ENCODE measurements at places on chromosomes 2 and 18.

- no peak for DNase-seq
Measured at GRCh38 chr2:60317844-60318243, 235.6 kb downstream of the BCL11A start.

- DNase-seq = no peak
Measured at GRCh38 chr2:113133704-113134598, 6.6 kb downstream of the IL1RN start.

GRCh38 chr18:38466426-38466825 is 900.8 kb upstream of the CELF4 start:
- no peak for DNase-seq

DNA sequence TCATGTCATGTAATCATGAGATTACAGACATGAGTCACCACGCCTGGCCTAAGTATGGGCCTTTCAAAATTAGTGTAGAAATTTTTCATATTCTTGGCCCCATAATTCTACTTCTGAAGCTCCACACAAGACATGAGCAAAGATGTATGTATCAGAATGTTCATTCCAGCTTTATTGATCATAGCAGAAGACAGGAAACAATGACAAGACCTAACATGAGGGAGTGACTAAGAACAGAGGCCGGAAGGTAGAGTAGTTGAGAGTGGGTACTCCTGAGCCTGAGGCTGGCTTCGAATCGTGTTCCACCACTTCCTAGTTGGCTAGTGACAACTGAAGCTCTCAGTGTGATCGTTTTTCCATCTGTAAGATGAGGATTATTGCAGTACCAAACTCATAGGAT is 89.3 kb downstream of the ARMC9 start:
- DNase-seq = no peak

DNA sequence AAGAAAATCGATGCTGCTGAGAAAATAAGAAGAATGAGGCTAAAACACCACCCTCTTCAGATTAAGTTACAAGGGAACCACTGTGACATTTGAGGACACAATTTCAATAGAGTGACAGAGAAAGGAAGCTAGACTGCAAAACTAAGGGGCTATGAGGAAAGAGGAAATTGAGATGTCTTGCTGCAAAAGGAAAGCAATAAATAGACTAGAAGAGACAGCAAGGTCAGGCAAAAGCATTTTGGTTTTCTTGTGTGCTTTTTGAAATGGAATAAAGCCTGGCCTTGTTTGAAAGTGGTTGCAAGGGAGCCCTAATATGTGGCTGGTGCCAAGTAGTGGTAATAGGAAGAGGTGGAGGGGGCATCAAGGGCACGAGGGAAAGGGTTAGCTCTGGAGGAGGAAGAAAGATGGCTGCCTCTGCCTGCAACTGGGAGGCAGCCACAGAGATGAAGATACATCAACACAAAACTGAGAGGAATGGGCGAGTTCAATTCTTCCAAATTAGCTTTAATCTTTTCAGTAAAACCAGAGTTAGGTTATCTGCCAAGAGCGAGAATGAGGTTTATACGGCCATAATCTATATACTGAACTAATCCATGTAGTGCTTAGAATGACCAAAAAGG is 1.2 kb upstream of the MRO start:
- no peak for DNase-seq

- no peak for DNase-seq
Measured at GRCh38 chr18:35278969-35279368, 11.1 kb downstream of the ZSCAN30 start.

- DNase-seq = no peak
Measured at GRCh38 chr2:69340101-69340775, 46.8 kb downstream of the GFPT1 start.

DNA sequence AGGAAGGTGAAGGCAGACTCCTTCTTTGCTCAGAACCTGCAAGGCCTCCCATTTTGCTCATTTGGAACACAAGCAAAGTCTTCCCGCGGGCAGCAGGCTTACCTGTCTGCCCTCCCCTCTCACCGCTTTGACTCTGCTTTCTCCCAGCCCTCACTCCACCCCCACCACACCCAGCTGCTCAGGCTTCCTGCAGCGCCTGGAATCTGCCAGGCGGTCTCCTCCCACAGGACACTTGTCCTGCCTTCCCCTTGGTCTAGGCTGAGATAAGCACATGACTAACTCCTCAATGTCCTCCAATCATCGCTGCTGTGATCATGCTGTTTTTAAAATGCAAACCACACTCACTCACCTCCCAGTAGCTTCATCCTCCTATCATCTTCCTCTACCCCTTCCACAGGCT is 430.0 kb downstream of the ZNF516 start:
- no peak for DNase-seq

DNA sequence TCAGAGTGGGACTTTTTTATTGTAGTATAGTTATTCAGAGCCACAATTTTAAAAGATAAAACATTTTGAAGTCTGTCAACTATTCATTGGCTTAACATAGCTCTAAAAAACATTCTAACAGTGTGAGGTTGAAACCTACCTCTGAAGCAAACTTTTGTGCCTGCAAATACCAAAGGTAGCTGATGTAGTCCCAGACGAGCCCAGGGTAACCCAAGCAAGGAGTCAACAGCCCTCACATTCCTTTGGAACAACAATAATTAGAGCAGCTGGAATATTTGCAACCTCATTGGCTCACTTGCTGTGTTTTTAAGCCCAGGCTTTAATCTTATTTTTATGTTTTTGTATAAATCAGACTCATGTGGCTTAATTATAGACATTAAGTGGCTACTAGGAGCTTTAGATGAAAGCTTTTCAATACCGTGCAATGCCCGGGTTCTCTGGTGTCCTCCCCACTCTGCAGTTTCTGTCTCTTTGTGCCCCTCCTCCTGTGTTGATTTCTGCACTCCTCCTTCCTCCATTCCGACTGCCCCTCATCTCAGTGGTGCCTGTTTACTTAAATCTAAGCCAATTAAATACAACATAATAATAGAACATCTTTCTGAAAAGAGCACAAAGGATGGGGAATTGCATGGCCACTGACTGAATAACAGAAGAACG is 157.9 kb upstream of the UNC80 start:
- DNase-seq = no peak

GRCh38 chr2:126849991-126850535 is 48.6 kb upstream of the TEX51 start:
- no peak for DNase-seq

DNA sequence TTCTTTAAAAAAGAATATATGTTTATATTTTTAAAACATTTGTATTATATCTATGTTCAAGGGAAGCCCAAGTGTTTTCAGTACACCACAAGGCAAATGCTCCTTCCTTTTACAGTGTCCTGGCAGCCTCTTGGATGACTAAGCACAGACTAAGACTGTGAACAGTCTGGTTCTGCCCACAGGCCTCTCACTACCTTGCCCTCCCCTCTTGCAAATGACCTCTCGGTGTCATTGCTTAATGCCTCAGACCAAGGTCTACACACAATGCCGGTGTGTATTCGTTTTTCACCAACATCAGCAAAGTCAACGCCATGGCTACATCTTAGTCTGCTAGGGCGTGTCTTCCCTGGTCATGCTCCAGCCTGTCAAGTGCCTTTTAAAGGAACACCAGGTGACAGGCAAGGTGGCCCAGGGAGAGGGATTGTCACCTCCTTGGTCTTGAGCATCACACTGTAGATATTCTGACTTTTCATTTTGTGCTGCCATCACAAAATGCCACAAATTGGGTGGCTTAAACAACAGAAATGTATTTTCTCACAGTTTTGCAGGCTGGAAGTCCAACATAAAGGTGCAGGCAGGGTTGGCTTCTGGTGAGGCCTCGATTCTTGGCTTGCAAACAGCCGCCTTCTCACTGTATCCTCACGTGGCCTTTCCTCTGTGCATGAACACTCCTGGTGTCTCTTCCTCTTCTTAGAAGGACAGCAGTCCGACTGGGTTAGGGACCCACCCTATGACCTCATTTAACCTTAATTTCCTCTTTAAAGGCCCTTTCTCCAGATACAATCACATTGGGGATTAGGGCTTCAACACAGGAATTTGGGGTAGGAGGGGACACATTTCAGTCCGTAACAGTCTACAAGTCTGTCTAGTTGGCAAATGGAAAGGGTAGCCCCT is 266.5 kb downstream of the KLHL29 start:
- DNase-seq = no peak

- no peak for DNase-seq
Measured at GRCh38 chr2:106575955-106576354, 88.8 kb downstream of the CD8B2 start.

DNA sequence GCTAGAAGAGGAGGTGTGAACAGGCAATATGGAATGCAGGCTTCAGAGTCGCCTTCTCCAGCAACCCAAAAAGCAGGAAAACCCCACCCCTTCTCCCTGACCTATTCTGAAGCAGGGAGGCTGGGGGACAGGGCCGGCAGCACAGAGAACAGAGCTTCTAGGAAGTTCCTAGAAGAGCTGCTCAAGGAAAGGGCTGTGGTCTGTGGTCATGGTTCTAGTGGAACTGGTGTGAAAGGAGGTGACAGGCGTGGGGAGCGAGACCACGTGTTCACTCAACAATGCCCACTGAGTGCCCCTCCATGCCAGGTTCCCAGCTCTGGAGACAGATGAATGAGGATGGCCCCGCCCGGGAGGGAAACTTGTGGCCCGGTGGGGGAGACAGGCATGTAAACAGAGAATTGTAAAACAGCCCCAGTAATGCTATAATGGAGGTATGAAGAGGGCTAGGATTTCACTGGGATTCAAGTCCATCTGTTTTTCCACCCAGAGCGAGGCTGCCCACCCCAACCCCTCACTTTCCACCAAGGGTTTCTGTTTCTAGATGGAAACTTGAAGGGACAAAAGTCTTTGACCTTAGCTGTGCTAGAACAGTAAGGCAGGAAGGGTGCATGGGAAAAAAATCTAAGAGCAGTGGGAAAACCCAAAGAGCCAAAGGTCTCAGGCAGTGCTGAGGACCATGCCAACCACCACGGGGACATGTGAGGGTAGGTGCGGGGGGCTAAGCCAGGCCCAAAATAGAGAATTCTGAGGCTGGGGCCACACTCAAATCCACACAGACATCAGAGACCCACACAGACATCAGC is 71.8 kb downstream of the TNS1 start:
- DNase-seq = no peak

DNA sequence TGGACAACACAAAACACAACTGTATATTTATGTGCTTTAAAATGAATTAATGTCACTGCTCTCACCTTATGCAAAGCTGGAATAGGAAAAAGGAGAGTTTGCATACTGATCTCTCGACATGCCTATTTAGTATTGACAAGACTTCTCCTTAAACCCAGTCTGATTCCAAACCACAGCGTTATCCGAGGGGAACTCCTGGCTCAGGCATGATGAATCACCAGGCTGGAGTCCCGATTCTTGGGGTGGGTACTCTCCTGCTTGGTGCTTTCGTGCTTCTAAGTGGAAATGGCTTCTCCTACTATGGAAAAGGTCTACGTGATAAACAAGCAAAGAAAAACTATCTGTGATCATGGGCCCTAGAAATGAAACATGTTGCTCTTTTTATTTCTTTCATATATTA is 88.9 kb upstream of the SLC35G4 start:
- no peak for DNase-seq

DNA sequence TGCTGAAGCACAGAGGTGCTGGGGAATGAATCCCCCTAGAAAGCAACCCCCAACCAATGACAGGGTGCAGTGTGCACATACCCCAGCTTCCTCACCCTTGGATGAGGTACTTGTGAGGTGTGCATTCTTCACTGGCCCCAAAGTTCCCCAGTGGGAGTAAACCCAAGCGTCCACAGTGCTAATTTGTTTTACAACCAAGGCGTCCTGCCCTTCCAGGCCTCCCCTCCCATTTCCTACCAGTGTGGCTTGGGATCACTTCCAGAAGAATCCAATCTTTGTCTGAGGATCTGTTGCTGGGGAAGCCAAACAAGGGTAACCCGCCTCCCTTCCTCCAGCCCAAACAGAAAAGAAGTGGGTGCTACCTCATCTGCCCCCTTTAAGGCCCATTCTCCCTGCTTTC is 40.3 kb upstream of the TEX51 start:
- no peak for DNase-seq

DNA sequence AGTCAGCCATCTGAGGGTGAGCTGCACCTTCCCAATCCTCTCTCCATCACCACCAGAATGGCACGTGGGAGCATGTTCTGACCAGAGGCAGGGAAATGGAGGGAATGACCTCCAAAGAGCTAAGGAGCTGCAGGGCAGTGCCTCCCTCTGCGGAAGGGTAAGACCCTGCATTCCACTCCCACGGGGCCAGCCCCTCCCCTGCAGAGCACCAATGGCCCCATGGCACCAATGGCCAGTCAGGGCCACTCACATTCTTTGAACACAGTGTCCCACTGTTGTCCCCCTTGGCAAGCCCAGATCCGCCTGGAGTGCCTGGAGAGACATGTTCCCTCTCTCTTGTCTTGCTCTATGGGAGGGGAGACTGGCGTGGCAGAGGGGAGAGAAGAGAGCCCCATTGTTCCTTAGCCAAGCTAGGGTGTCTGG is 164.4 kb downstream of the TNS1 start:
- no peak for DNase-seq

GRCh38 chr2:186913870-186914269 is 64.9 kb upstream of the ZSWIM2 start:
- DNase-seq = no peak

- DNase-seq = no peak
Measured at GRCh38 chr2:95574506-95574905, 17.3 kb upstream of the TRIM43 start.

DNA sequence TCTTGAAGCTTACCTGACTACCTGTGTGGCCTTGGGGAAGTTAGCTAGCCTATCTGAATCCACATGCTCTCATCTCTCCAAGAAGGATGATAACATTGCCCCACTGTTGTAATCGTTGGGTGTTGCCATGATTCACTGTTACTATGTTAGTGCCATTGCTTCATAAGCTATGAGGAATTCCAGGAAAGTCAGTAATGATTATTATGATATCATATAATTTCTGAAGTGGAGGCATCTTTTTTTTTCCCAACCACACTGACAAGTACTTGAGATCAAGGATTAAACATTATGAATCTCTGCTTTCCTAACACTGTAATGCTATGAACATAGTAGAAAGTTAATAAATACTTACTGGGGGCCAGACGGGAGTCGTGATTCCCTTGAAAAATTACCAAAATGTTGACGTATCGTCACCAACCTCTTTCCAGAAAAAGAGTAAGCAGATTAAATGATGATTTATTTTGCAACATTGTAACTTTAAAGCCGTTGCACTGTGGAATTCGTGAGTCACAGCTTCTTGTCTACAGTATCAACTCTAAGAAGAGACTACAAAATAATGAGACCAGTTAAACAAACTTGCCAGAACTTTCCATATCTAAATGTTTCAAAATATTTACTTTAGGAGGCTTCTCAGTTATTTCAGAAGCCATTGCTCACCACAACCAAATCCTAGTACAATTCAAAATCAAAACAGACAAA is 459.9 kb downstream of the PIK3C3 start:
- no peak for DNase-seq

DNA sequence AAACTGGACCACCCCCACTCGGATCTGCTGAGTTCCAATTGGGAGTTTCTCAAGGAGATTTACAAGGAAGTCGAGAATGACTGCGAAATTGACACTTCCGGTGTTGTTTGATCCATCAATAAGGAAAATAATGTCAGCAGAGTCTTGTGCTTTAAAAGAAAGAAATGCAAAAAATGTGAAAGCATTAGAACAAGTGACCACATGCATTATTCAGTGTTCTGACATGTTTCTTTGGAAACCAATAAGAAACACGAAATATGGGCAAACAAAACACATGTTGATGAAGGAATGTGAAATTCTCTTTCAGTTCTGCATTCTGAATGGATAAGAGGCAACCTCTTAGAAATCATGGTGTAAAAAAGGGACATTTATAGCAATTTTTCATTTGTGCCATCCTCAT is 25.9 kb downstream of the COL6A3 start:
- DNase-seq = no peak

GRCh38 chr2:218407717-218408116 is 8.0 kb downstream of the CTDSP1 start:
- no peak for DNase-seq
